Occipital lobe (tissue), 3 donors: ENCODE measurements at places on chromosomes 7 and 10. TPM values are rescaled to one million over a fixed set of nuclear protein-coding genes. Genes with fewer than 3 reads are reported as not detected.

Gene BRAT1
- 15.6 TPM for total RNA-seq

Gene KLF14
- not detected for total RNA-seq

Gene RARRES2
- 6.2 TPM for total RNA-seq

- DNase-seq: no peak
Observed at GRCh38 chr10:130233035-130233360, 96.8 kb downstream of the GLRX3 start.

- DNase-seq: no peak
Observed at GRCh38 chr7:27912751-27913150, 172.8 kb downstream of the TAX1BP1 start.

- DNase-seq: no peak
Observed at GRCh38 chr7:2796358-2797352, 47.5 kb downstream of the GNA12 start.

DNA sequence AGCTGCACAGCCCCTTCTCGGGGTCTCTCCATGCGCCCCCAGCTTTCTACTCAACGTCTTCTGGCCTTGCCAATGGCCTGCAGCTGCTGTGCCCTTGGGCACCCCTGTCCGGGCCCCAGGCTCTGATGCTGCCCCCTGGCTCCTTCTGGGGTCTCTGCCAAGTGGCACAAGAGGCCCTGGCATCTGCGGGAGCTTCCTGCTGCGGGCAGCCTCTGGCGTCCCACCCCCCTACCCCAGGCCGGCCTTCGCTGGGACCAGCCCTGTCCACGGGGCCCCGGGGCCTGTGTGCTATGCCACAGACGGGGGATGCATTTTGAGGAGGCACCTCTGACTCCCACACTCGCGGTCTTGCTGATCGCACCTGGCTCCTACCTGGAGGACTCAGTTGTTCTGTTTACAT is 2.3 kb downstream of the VENTX start:
- DNase-seq: no peak

DNA sequence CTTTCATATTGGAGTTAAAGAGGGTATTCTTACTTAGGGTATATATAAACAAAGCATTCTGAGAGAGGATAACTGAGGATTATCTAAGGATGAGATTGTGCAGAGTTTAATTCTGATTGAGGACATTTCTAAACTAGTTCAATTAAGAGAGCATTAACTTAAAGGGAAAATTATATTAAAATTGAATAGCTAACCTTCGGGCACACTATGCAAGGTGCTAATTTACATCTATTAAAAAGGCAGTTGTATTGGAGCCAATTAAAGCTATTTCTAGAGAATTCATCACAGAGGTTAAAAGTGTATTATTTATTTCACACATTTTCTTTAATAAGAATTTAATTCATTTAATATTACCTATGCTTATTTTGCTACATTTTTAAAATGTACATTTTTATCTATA is 17.0 kb upstream of the PIK3CG start:
- DNase-seq: no peak

DNA sequence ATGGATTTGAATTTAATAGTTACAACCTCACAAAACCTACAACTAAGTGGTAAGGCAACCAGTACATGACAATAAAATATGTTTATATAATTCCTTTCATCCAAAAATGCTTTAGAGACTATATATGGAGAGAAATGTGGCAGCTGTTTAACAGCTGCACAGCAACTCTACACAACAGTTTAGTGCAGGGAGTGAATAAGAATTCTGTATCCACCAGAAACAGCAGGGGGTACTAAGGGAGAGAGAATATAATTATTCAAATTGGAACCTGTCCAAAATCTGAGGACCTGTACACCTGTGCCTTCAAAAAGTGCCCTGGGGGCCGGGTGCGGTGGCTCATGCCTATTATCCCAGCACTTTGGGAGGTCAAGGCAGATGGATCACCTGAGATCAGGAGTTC is 49.6 kb downstream of the POLL start:
- no peak for DNase-seq

- no peak for DNase-seq
Observed at GRCh38 chr7:75924256-75924655, 9.3 kb downstream of the POR start.
